ENCODE measurements at places on chromosomes 12 and 14.

- no peak for DNase-seq
These were observed 91.8 kb upstream of the TMEM260 start for GRCh38 chr14:56487761-56488160.

DNA sequence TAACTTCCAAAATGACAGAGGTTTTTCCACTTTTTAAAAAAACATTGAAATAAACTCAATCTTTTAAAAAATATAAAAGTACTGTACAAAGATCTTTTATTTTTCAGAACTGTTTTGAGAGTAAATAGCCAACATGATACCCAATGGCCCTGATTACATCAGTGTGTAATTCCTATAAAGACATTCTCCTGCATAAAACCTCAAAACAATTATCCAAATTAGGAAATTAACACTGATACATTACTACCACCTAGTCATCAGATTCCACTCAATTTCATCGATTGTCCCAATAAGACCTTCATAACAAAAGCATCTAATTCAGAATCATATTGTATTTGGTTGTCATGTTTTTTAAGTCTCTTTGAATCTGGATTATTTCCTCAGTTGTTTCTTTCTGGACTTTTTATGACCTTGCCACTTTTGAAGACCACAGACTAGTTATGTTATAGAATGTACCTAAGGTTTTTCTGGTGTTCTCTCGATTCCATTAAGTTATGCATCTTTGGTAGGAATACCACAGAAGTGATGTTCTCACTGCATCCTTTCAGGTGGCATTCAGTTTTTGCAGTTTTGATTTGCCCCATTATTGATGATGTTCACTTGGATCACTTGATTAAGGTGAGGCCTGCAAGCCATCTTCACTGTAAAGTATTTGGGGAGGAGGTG lies 4.0 kb upstream of the YEATS4 start:
- DNase-seq: no peak

GRCh38 chr12:93741659-93742109 lies 64.5 kb downstream of the CRADD start:
- no peak for DNase-seq

- no peak for DNase-seq
These were observed 1.6 kb downstream of the ADGRD1 start for GRCh38 chr12:130955238-130955816.

DNA sequence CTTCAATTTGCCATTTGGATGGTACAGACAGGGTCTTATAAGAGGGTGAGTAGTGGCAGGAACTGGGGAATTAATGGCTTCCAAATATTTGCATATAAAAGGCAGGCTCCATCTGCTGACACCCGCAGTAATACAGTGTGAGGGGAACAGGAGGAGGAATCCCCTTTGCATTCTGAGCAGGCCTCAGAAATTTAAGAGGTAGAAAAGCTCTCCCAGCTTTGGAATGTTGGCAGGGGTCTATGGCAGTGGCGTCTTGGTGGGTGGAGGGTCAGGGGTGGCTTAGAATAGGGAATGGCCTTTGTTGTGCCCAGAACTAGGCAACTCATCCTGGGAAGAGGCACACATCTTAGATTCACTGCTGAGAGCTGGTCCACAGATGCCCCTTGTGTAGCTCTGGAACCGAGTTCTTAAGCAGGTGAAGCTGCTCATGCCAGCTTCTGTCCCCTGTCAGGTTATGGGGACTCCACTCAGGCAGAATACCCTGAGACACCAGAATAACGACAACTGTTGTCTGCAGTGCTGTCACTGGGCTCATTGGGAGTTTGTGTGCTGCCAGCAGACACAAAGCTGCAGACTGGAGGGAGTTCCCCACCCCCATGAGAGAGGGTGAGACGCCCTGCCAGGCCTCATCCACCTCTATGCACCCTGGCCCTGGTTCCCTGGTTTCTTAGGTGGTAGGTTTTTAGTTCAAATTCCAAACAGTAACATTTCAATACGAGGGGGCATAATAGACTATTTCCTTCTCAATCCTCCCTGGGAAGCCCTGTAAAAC lies 190.2 kb downstream of the MON2 start:
- DNase-seq: no peak

DNA sequence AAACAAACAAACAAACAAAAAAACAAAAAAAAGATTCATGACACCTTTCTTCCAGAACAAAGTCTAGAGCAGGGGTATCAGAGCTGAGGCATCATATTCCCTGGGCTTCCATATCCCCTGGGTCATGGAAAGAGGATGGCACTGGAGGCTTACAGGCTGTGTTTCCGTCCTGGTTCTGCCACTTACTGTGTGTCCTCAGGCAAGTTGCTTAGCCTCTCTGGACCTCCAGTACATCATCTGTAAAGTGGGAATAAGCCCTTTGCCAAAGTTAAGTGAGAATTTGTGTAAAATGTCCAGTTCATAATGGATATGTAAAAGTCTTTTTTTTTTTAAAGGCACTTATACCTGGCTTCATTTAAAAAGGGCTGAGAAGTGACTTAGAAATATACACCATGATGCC lies 62.0 kb upstream of the FAM222A start:
- DNase-seq: no peak

GRCh38 chr12:7374423-7375144 lies 69.4 kb downstream of the CD163L1 start:
- no peak for DNase-seq
